ENCODE measurements at places on chromosomes 5 and 9.

DNA sequence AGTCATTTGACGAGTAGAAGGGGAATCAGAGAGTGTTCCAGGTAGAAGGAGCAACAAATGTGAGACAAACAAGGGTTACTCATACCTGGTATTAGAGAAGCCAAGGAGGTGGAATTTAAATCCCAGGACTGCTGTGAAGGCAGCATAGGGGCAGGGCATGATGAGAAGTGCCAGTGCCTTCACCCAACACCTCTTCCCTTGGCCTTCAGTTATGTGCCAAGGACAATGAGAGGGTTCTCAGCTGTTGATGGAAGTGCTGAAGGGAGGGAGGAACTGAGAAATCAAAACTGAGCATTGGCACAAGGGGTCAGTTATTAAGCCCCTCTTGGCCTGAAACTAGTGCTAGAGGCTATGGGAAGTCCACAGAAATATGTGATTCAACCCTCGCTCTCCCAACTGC, 50.3 kb downstream of the GARNL3 start:
- no peak for DNase-seq

DNA sequence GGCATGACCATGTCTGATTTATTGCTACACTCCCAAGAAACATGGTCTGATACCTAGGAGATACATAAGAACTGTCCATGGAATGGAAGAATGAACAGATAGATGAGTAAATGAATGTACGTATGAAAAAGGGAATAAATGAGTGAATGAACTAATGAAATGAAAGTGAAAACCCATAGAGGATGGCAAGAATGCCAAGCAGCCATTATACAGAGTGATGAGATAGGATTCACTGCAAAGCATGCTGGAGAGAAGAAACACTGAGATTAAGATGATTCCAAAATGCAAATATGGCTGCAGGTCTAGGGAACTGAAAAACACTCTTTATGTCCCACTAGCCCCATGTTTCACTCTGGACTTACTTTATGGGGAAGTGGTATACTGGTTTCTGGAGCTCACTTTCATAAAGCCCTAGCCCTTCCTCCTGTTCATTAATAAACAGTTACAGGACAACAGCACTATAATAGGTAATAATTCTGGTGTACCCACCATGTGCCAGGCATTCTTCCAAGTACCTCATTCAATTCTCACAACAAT, 170.3 kb upstream of the RAD23B start:
- no peak for DNase-seq

GRCh38 chr9:137694962-137695875, 76.4 kb downstream of the EHMT1 start:
- DNase-seq = no peak

DNA sequence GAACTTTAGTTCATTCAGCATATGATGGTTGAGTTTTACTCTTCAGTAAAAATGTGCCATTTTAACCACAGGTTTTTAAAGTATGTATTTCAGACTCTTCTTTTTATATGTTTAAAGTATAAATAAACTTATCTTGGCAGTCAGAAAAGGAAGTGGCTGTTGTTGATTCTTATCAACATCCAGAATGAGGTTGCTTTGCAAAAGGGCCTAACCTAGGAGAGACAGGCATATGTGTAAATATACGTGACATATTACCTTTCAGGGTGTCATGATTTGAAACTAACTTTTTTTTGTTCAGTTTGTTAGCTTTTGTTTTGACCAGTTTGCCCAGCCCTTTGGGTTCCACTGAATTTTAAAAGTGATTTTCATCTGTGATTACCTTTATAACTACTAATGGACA, 7.4 kb downstream of the SMARCA2 start:
- DNase-seq = no peak

GRCh38 chr9:19807182-19807892, 18.5 kb upstream of the SLC24A2 start:
- DNase-seq = no peak

GRCh38 chr9:137294091-137294680, 7.9 kb downstream of the NRARP start:
- DNase-seq = peak; percentile 85

- DNase-seq = no peak
Observed at GRCh38 chr9:126449725-126450667, 123.4 kb downstream of the MVB12B start.

DNA sequence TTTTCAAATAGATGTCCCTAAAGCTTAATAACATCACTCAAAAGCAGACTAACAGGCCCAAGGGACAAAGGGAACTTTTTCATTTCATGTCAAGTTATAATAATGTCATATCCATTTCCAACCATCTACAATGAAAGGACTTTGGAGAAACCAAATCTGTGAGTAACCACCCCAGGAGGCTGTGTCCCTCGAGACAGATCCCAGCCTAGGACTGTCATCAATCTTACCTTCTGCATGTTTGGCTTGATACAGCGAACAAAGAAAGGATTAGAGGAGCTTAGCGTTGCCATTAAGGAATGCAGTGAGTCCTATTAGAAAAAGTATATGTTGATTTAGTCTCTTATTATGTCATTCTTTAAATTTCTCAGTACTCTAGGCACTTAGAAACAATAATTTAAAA, 137.8 kb upstream of the RETREG1 start:
- no peak for DNase-seq

- no peak for DNase-seq
Observed at GRCh38 chr5:156366521-156366920, 39.6 kb downstream of the SGCD start.

DNA sequence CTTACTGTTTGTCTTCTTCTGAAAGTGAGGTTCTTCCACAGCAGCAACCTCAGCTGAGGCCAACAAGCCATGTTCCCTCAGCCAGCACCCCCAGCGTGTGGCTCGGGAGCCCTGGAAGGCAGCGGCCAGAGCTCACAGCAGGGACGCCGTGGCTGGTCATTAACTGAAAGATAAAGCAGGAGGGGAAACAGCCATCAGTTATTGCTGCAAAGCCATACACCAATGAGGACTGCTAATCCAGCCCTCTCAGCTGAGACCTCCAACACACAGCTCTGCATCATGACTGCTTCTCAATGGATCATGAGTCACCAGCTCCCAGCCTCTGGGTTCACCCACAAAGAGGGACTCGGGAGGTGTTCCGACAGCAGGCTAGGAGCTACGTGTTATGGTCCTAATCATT, 24.3 kb downstream of the ABCA1 start:
- DNase-seq = no peak

DNA sequence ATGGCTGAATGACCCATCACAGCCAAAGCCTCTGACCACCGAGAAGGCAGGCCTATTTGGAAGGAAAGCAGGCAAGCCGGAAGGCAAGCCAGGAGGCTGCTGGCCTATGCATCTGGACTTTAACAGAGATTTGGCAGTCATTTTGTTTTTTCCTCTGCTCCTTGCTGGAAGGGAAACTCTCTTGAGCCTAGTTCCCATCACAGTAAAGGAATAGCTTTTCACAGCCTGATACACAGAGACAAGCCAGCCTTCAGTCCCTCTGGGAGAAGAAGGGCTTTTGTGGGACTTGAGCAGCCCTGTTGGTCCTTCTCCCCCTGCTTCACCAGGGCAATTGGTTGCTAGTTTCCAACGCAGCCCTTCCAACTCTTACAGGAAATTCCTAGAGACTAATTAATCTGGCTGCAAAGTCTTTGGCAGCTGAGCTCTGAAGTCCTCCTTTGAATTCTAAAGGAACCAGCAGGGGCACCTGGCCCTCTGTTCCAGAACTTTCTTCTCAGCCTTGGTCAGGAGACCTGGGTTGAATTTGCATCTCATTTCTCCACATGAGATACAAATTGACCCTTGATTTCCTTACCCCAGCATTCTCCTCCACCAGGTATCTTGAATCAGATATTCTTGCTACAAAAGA, 157.3 kb upstream of the EPB41L4A start:
- no peak for DNase-seq

GRCh38 chr5:8349855-8350254, 480.9 kb downstream of the MTRR start:
- no peak for DNase-seq

GRCh38 chr5:156473269-156473908, 146.4 kb downstream of the SGCD start:
- no peak for DNase-seq

- no peak for DNase-seq
Observed at GRCh38 chr5:177405805-177406204, 3.6 kb downstream of the F12 start.

- peak; percentile 78 for DNase-seq
Observed at GRCh38 chr9:121326130-121326838, 43.8 kb downstream of the STOM start.

DNA sequence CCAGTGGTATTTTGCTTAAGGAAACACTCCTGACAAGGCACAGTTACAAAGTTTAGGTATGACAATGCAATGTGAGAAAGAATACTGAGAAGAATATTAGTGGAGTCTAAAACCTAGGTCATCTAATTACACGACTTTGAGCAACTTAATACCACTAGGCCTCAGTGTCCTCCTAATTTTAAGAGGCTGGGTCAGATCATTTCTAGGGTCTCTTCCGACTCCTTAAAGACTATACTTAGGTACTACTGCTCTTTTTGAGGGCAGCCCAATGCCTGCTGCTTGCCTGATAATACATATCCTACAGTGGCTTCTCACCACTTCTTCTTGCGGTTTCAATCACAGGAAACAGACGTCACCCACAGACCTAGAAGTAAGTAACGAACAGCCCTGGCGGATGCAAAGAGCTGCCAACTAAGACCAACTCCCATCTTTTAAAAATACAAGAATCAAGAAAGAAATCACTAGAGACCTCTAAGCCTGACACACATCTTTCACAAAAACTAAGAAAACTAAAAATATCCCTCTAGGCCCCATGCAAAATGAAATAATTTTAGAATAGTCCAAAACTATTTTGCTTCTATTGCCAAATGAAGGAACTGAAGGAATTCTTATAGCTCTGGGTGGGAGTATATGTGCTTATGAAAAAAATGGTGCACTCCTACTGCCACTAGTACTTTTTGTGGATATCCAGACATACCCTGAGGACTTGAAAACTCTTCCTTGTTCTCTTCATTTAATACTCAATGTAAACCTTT, 13.1 kb downstream of the DIAPH1 start:
- DNase-seq = no peak

GRCh38 chr5:177512736-177513380, 3.2 kb upstream of the DOK3 start:
- DNase-seq = no peak

DNA sequence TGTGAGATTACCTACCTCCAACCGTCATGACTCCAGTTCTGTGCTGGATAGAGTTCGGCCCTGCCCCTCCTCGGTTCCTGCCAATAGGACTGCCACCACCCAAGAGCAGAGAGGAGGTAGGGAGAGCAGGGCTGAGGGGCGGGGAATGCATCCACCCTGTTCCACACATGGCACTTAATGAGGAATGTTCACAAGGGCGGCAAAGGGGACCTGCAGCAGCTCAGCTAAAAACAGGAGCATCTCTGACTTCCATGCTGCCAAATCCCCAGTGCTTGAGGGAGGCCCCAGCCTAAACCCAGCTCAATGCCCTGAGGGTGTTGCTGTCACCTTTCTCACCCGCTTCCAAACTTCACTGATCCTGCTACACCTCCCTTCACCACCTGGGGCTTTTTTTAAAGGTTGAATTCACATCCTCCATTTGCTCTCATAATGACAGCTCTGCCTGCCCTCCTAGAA, 7.8 kb upstream of the DELE1 start:
- DNase-seq = peak; percentile 23

- no peak for DNase-seq
Observed at GRCh38 chr9:125887172-125887571, 140.0 kb downstream of the PBX3 start.

DNA sequence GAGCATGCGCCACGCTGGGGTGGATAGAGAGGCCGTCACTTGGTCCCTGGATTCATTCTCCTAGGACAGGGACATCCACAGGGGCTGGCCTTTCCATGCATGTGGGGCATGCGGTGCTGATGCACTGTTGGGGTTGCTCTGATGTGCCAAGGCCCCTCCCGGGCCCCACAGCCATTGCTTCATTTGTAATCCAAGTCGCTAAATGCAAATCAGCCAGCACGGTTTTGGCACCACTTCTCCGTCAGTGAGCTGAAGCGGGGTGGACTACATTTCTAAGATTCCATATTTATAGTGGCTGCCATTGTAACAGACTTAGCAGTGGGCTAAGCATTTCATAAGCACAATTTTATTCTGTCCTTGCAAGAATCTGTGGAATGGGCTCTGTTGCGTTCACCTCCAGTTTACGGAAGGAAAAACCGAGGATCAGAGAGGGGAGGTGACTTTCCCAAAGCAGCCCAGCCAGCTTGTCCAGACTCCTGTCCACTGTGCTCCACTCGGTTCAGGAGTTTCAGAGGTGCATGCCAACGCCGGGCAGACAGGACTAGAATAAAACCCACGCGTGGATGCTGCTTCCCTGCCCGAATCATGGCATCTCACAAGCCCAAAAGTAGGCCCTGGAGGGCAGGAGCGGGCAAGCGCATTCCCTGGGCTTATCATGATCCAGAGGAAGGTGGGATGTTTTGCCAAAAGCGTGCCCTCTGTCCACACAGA, 102.6 kb upstream of the COL5A1 start:
- DNase-seq = peak; percentile 22

- no peak for DNase-seq
Observed at GRCh38 chr5:138359621-138360020, 7.1 kb downstream of the KDM3B start.

- DNase-seq = peak; percentile 3
Observed at GRCh38 chr9:98291820-98292219, 36.4 kb upstream of the TBC1D2 start.

GRCh38 chr9:129195606-129196005, 17.5 kb upstream of the IER5L start:
- no peak for DNase-seq

- DNase-seq = peak; percentile 79
Observed at GRCh38 chr5:142014911-142015584, 2.2 kb upstream of the GNPDA1 start.

GRCh38 chr5:110048491-110048890, 358.8 kb downstream of the MAN2A1 start:
- DNase-seq = no peak

DNA sequence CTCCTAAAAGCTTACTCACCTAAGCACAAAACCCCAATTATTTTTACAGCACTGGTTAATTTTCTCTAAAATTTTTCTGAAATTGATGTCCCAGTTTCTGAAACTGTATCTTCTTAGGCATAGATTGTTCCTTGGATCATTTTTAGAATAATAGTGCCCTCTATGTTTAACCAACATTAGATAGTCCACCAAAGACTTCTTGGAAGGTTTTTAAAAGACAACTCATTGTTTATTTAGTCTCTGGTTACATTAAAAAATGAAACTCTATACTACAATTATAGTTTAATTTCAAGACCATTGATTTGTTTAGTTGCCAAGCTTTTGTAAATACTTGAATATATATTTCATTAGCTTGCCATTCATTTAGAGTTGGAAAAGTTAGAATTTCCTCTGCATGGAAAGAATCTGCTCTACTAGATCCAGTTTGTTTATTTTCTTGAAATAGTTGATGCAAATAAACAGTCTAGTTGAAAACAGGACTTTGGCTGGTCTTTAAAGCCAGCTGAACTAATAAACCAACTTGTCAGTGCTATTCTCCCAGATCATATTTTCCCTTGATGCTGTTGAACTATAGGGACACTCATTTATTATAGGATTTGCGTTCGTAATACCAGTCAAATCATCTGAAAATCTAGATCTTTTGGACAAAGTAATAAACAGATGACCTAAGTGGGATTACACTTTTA, 990.5 kb downstream of the TLE1 start:
- DNase-seq = no peak

All from mucosa of descending colon (tissue), 3 donors.